Esophagus mucosa (tissue), 1 donor: ENCODE measurements at places on chromosomes 6 and 20. TPM values are rescaled to one million over a fixed set of nuclear protein-coding genes. Genes with fewer than 3 reads are reported as not detected.

The PRDM1 gene
- total RNA-seq, result 94.1 TPM

The RTEL1 gene
- 12.2 TPM for total RNA-seq

The OPRM1 gene
- total RNA-seq, result not detected

The MLN gene
- total RNA-seq, result not detected

The OR2H2 gene
- not detected for total RNA-seq

The BNIP5 gene
- not detected for total RNA-seq
